ENCODE measurements at places on chromosomes 5 and 9.

DNA sequence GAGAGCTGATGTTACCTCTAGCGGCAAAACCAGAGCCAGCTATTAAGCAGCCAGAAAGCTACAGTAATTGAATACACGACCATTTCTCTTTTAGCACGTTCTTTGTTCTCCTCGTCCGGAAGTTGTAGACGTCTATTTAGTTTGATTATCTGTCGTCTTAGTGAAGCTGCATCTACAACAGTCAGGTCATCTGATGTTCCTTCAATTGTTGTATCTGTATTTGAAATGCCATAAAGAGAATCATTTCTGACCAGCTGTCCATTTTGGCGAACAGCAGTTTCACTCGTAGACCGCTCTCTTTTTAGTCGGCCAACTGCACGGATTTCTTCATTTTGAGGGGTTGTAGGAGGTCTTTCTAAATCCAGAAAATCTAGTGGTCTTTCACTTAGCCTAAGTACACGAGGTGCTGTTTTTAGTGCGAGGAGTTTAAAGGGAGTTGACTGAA lies 12.6 kb downstream of the PDE6A start:
- DNase-seq, result no peak

DNA sequence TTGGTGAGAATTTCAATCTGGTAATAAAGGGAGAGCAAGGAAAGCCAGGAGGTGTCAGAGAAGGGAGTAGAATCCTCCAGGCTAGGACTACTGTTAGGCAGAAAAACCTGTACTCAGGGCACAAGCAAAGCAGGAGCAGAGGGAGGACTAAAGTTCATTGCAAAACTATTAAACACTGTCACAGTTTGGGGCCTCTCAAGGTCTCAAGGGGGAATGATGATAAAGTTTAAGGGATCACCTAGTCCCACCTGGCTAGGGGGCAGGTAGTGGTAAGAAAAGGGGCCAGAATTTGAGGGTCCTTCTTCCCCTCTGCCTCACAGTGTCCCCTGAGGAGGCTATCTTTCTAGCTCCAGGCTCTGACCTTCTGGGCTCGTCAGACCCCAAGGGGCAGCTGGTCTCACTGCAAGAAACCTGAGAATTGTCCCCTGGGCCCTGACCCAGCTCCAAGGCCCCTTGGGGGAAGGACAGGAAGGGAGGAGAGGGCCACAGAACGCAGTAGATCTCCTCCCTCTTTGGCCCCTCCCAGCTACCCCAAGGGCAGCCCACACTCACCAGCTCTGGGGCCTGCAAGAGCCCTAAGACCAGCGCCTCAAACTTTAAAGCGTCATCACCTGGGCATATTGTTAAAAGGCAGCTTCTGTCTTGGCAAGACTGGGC lies 974 bp downstream of the CCDC69 start:
- DNase-seq, result peak; percentile 64

DNA sequence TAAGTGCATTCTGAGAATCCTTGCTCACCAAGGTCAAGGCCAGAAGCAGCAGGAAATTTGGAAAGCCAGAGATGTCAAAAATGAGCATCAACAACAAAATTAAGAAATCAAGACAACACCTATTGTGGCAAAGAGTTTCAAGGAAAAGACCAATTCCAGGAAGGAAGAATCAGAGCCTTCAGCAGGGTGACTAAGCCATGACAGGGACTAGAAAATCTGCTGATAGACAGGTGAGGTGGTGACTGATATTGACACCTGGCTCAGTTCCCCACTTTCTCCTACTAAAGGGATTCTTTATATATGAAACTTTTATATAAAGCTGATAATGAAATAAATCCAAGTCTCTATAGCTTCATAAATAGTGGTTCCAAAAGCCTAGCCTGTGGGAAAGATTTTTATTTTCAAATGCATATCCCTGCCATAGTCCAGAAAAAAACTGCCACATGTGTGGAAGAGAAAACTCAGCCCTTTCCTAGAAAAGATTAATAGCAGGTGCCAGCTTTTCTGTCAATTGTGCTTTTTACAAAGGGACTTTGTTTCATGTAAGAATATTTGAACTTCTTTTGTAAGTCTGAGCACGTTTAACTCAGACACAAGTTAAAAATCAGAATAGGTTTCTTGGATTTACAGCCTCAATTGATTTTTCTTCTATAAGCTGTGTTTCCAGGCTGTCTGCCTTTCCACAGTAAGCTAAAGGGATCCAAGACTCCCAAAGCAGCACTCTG lies 81.1 kb upstream of the GRAMD2B start:
- no peak for DNase-seq

DNA sequence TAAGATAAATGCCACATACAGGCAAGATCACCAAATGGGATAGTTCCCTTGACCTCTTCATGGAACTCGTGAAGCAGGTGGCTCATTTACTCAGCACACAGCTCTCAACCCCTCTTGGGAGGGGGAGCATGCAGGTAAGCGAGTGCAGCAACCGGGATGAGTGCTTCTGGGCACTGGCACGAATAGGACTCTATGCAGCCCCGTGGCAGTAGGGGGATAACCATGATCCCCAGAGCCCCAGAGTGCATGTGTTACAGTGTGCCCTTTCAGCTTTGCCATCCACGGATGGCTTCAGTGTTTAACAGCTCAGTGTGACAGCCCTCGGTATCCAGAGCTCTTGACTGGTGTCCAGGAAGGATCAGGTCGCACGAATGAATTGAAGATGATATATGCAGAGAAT lies 1187.1 kb downstream of the CDH9 start:
- DNase-seq, result no peak
